Renal cortex interstitium (tissue), 15 donors: ENCODE measurements at places on chromosomes 13 and 19.
A peak's percentile ranks its signal among the peaks of the same experiment; 100 is the strongest.

DNA sequence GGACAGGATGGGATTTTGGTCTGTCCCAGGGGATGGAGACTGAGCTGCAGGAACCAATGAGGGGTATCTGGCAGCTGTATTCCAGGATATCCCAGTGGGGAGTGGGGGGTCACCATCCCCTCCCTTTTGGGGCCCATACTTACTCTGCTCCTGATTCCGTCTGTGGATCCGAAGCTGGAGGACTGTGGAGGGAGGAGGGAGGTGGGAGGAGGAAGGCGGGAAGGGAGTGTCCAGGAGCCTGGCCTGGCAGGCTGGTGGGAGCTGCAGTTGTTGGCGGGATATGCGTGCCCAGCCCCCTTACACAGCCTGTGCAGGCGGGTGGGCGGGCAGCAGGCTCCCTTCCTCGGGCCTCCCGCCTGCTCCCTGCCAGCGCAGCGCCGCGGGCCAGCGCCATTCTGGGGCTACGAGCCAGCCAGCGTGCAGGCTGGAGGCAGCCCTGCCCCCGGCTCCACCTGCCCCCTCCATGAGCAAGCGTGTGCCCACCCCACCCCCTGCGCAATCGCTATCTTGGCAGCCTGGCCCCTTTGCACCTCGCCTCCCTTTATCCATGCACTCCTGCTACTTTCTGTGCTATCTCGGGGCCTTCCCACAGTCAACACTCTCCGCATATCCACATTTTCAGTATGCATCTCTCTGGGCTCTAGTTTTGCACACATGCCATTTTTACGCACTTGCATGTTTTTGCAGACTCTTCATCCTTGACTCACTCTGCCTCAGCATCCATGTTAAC is 2.8 kb downstream of the MAMSTR start:
- DNase-seq: no peak

GRCh38 chr19:52028780-52029123 is 573 bp upstream of the ZNF614 start:
- peak; percentile 15 for DNase-seq

GRCh38 chr19:54136086-54136863 is 1.3 kb upstream of the CNOT3 start:
- DNase-seq: no peak

- DNase-seq: no peak
Measured at GRCh38 chr13:48400850-48401291, 12.0 kb downstream of the LPAR6 start.
